ENCODE measurements at places on chromosomes 3 and 15.

GRCh38 chr15:78681281-78682003 is 40.4 kb upstream of the CHRNB4 start:
- no peak for DNase-seq

DNA sequence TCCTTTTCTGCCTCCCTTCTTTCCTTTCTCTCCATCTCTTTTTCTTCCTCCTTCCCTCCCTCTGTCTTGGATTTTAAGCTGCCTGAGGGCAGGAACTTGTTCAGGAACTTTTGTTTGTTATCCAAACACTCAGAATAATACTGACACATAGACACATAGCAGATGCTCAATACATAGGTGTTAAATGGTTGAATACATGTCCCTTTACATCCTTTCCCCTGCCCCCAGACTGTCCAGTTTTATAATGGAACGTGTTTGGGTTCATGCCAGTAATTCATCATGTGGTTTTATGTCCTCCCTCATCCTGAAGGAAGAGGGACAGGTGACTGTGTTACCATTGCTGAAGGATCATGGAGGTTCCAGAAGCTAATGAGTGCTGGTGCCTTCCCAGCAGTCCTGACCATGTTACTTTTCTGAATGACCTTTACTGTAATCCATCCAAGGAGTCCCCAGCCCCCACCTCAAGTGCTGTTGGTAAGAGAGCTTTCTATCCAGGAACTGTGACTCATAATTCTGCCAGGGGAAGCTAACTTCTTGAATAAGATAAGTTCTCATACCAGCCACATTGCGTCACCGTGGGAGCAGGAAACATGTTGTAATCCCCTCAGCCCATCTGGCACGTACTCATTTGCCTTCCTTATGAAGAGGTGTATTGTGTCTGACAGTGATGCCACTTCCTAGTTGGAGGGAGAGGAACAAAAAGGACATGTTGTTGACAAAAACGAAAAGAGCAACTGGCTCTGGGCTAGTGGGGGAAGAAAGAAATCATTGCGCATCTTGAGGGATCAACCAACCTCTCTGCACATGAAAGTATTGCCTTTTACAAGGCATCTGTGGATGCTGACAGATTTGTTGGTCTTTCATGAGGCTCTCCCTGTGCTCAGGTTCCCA is 52.4 kb downstream of the IL1RAP start:
- DNase-seq: peak; percentile 89

GRCh38 chr3:42130007-42130328 is 38.8 kb downstream of the TRAK1 start:
- DNase-seq: no peak

DNA sequence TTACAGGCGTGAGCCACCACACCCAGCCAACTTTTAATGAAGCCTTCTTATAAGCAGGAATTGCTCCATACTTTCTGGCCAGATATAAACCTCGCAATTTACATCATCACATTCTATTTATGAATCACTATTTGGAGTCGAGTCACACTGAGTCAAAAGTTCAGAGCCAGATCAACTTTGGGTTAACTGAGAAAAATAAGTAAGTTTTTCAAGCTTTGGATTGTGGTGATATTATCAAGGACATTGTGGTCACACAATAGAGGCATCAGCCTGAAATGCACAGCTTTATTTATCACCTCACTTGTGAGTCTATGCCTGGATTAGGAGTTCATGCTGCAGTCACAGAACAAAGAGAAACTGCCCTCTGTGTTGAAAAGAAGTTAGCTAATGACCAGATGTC is 1163.5 kb downstream of the ROBO1 start:
- DNase-seq: no peak

GRCh38 chr15:96172417-96172816 is 158.1 kb upstream of the NR2F2 start:
- DNase-seq: no peak

DNA sequence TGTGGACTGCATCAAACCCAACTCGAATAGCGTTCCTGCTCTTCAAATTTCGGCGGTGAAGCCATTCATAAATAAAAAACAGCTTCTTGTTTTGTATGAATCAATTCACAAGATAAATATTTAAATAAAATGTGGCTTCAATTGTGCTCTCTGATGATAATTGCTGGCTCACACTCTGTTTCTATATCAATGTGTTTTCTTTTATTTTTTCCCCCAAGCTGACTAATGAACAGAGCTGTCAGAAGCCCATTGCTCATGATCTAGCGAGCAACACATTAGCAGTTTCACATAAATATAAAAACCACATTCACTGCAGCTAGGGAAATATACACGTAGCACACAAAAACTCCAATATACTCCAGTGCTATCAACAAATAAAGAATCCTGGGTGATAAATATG is 45.0 kb upstream of the FOXP1 start:
- DNase-seq: no peak

DNA sequence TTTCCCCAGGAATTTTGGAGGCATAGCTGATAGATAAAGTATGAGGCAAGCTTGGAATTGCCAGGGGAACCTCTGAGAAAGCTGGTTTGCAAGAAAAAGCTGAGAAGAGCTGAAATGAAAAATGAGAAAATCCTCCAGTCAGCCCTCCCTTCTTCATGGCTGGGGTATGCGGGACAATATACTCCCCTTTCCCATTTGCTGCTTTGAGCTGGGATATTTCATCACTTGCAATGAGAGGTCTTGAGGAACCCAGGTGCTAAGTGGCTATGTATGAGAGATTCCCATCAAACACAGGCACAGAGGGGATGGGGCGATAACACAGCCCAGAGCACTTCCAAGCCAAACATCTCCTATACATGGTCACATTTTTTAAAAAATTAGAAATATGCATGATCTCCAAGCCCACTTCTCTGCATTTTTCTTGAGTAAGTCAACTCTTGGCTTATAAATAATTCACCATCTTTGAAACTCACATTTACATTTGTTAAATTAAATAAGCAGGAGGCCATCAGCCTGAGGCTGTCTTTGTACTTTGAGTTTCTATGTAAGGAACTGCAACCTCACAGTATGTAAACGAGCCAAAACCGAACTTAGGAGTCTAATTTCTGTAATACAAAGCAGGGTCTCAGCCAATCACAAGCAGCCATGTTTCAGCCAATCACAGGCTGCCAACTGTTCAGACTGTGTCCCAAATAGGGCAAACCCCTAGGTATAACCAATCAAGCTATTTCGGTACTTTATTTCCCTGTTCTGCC is 983.6 kb upstream of the NR2F2 start:
- no peak for DNase-seq

- no peak for DNase-seq
These were observed 259.9 kb upstream of the NR2F2 start for GRCh38 chr15:96070636-96071035.

DNA sequence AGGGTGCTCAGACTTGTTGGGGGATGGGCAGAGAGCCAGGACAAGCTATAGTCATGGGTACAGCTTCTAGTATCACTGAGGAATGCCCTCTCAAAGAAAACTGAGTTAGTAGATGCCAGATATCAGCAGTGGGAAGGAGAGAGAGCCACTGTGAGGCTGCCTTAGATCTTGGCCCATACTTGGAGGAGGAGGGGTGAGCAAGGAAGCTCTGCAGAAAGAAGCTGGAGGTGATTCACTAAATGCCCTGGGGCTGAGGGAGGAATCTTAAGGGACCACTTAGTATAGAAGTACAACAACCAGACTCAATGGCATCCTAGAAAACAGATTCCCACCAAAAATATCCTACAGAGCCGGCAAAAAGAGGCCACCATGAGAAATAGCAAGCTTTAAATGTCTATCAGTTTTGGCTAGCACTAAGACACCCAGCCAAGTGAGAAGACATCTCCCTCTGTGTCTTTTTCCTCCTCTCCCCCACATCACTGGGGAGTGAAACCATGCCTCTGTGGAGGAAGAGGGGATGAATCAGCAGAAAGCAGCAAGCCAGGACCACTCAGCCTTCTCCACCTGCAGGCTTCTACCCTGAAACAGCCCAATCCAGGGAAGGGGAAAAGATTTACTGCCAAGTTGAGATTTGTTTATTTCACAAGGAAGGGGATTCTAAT is 282.5 kb upstream of the STT3B start:
- no peak for DNase-seq

GRCh38 chr15:33148129-33148751 is 46.3 kb downstream of the FMN1 start:
- no peak for DNase-seq

- no peak for DNase-seq
These were observed 14.2 kb downstream of the THRB start for GRCh38 chr3:24480497-24480896.

Measured in natural killer cell treated with Interleukin-12 subunit alpha and Interleukin-12 subunit beta and Interleukin-15 and Interleukin-18, amount 100 ng/mL, for 72 hours (primary cell).